ENCODE measurements at places on chromosomes 2 and 18.

DNA sequence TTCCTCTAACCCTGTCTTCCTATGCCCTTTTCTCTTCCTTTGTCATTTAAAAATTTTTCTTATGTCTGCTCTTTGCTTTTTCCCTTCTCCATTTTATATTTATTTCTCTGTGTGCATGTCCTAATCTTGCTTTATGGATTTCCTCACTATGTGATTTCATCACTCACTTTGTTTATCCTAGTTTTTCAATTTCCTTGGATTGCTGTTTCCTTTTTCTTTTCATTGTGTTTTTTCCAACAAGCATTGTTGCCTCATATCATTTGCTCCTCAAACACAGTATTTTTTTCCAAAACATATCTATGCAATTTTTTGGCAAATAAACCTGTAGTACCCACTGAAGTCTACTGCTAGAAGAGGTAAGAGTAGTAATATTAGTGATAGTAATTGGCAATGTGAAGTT lies 67.4 kb upstream of the PNPT1 start:
- no peak for DNase-seq

DNA sequence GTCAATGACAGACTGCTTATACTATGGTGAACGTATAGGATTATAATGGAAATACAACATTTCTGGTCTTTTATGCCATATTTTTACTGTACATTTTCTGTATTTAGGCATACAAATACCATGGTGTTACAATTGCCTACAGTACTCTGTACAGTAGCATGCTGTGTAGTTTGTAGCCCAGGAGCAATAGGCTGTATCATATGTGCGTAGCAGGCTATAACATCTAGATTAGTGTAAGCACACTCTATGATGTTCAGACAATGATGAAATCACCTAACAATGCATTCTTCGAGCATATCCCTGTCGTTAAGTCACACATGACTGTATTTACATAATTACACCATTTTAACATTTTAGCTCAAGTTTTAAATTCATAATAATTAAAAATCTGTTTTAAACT lies 556.6 kb upstream of the ZNF804A start:
- DNase-seq = no peak

GRCh38 chr2:148201075-148202004 lies 180.4 kb downstream of the MBD5 start:
- DNase-seq = peak; percentile 7

DNA sequence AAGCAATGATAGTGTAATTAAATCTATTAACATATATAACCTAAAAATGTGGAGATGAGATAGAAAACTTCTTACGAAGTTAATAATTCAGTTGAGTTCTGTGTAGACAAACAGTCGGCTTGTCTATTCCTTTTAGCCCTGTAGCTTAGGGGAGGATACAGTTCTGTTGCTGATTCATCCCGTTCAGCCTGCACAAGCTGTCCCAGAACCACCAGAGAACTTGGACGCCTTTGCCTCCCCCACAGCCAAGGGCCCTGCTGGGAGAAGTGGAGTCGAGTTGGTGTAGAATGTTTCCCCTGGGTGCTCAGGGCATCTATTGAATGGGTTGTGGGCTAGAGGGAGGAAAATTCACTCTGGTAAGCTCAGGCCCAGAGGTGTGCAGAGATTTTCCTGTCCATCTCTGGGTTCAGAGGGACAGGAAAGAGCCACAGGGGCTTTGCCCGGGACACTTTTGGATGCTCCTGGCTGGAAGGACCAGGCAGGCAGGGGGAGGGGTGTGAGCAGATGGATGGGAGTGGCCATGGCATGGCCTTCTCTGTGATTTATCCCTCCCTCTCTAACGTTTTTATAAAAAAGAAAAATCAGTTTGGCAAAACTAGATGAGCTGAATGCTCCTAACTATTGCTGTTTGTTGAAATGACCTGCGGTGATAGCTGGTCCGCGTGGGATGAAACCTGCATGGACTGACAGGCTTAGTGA lies 42.8 kb upstream of the GALR1 start:
- no peak for DNase-seq

GRCh38 chr18:65753520-65753919 lies 2.7 kb downstream of the CDH7 start:
- peak; percentile 81 for DNase-seq
